ENCODE measurements at places on chromosomes 16 and 17.

DNA sequence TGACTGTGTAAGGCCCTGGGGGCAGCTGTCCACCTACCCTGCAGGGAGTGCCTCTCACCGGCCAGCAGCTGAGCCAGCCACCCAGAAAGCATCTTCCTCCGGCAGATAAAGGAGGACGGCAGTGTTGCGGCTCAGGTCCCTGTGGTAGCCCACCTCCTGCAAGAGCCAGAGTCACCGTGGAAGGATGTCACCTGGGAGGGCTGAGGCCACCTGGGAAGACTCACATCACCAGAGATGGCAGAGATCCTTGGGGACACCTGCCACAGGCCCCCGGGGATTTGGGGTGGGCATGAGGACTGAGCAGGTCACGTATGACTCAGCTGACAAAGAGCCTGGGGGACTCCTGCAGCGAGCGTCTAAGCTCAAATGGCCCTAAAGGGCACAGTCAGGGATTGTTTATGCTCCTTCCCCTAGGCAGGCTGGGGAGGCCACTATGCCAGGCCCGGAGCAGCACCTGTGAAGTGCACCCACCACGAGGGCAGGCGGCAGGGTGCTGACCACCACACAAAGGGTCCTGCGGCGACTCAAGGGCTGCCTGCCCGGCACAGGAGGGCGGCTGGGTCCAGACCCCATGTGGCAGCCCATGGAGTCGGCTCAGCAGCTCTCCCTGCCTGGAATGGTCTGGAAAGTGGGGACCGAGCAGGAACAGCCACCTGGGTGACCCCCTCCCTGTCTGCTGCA lies 44.1 kb downstream of the TNFRSF13B start:
- no peak for DNase-seq

GRCh38 chr17:10018461-10018891 lies 113.4 kb upstream of the RCVRN start:
- DNase-seq, result no peak

DNA sequence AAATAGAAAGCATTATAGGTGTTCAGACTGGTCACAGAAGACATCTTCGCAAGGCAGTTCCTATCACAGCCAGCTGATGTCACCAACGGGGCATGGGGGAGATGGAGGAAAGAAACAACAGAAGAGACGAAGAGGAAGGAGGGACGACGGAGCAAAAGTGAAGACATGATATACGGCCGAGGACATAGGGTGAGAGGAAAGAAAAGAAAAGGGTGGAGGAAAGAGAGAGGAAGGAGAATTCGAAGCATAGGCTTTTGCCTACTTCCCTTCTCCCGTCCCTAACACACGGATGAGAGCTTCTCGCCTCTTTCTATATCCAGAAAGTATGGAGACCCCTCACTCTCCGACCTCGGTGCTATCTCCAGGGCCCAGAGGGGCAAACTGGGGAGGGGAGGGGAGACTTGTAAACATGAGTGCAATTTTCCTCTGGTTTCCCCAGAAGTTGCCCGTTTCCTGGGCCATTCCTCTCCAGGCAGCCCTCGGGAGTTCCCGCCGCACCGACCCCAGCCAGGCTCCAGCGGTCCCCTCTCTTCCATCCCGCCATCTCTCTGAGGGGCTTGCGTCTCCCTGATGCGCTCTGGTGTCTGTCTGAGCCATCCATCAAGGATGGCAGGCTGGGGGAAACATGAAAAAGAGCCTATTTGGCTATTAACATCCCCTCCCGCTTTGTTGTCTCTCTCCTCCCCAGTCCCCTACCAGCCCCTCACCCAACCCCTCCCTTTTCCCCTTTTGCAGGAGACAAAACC lies 26.0 kb downstream of the COPZ2 start:
- DNase-seq, result no peak

GRCh38 chr17:67246653-67247415 lies 1.8 kb upstream of the HELZ start:
- no peak for DNase-seq

- DNase-seq, result no peak
Measured at GRCh38 chr16:3045758-3046640, at the start of gene MMP25. Gene MMP25 (plus strand): TSS chr16:3046561. CDS start chr16:3046918, 357 bp downstream.

GRCh38 chr17:11340803-11341202 lies 99.8 kb downstream of the SHISA6 start:
- DNase-seq, result no peak
